ENCODE measurements at places on chromosomes 7 and 10.

DNA sequence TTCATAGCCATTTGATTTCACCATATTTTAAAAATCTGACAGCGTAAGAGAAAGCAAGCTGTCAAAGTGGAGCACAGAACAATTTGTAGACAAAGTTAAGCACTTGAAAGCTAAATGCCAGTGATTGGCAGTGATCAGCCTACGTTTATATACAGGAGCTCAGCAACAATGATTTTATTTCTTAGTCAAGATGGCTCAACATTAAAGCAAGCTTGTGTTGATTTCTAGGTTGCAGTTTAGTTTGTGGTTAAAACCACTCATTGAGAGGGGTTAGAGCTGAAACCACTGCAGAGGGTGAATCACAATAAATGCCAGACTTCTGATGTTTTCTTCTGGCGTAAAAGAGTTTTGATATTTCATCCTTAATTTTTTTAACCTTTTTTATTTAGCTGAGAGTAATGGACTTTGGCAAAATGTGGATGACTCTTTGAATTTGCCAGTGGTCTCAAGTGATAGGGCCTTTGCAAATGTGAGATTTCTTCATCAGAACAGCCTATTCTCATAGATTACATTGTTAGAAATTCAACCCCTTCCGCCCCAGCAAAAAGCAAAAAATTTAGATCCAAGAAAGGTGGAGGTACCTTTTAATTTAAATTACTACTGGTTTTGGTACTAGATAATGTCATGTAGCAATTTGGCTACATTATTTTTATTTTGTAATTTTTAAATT is 73.8 kb downstream of the SHOC2 start:
- no peak for DNase-seq

DNA sequence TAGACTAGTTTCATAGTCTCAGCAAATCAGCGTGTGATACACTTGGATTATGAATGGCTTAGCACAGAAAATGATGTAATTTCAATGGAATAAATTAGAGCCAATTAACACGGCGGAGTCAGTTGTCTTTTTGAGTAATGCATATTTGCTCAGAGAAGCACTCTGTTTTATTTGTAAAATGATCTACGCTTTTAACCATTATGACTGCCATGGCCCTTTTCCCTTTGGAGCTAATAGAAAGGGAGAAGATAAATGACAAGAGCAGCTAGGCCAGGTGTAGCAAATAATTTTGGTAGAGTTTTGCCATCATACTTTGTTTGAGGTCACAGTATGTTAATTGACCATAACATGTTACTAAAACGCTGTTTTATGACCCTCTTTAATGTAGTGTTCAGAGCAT is 86.8 kb downstream of the GPR158 start:
- DNase-seq = no peak

DNA sequence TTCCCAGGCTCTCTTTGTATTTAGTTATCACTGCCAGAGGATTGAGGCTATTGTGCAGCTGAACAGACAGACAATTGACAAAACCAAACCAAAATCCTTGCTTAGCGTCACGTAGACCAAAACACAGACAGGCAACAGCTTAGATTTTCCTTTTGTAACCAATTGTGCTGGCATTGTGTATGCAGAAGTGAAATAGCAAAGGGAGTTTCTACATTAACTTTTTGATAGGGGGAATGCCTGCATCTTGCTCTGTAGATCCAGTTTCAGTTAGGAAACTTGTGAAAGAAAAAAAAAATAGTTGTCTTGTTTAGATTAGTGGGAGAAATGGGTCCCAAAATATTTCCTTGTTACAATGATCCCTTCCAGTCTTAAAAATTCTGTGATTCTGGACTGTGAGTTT is 333.8 kb downstream of the BBS9 start:
- no peak for DNase-seq

- no peak for DNase-seq
Measured at GRCh38 chr10:63268149-63268797, 135.1 kb downstream of the NRBF2 start.

GRCh38 chr7:150944066-150945042 is 33.8 kb downstream of the KCNH2 start:
- DNase-seq = no peak

GRCh38 chr7:111753968-111754367 is 191.7 kb upstream of the IMMP2L start:
- no peak for DNase-seq

DNA sequence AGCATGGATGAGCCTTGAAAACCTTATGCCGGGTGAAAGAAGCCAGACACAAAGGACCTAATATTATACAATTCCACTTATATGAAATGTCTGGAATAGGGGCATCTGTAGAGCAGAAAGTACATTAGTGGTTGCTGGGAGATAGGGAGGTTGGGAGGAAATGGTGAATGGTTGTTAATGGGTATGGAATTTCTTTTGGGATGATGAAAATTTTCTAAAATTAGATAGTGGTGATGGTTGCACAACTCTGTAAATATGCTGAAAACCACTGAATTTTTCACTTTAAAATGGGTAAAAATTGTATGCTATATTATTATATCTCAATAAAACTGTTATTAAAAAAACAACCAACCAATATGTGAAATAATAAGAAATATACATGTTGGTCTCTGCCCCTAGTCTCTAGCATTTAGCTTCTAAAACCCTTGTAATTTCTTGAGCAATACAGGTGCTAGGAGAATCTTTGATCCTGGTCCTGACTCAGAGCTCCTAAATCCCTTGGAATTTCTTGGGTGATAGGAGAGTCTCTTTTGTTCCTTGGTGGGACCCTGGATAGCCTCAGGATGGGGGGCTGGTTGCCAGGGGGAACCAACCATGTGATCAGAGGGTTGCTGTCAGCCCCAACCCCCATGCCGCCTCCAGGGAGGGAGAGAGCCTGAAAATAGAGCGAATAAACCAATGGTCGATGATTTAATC is 64.0 kb downstream of the TACR2 start:
- no peak for DNase-seq

GRCh38 chr7:101884671-101885596 is 67.5 kb downstream of the CUX1 start:
- DNase-seq = peak; percentile 18

- DNase-seq = no peak
Measured at GRCh38 chr7:22937946-22938345, 76.0 kb downstream of the HYCC1 start.

DNA sequence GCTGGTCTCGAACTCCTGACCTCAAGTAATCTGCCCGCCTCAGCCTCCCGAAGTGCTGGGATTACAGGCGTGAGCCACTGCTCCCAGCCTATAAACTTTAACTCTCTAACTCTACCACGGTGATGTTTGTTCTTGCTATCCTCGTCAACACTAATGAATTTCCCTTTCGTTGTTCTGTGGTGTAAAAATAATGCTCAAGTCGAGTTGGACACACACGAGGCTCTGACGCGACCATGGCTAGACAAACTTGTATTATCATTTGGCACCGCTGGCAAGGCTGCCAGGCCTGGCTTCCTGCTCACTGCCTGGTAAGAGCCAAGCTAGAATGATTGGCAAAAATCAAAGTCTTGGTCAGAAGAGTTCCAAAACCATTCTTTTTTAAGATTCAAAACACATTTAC is 167.0 kb upstream of the KLF6 start:
- DNase-seq = no peak

- no peak for DNase-seq
Measured at GRCh38 chr7:67602246-67602887, 605.7 kb downstream of the TYW1 start.

DNA sequence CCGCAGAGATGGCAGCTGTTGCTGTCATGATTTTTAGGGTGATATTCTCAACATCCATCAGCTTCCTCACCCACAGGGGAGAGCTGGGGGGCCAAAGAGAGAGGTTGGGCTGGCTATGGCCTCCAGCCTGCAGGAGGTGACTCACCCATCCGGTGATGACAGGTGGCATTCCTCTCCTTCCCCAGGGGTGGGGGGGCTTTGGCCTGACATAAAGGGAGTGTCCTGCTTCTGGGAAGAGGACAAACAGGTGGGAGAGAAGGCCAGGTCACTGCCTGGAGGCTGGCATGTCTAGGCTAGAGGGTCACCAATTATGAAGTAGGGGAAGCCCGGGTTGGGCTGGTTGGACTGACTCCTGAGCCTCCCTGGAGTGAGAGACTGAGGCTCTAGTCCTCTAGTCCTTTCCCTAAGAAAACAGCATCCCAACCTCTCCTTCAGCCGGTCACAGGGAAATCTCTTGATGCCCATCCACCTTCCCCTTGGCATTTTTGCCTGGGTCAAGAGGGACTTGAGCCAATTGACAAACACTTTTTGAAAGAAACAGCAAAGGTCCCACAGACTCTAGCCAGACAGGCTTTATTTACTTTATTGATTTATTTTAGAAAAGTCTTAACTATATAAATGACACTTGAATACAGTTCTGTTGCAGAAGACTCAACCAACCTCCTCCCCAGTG is 79.8 kb upstream of the ZNF716 start:
- DNase-seq = no peak

GRCh38 chr10:63003816-63004453 is 129.2 kb upstream of the NRBF2 start:
- DNase-seq = no peak

DNA sequence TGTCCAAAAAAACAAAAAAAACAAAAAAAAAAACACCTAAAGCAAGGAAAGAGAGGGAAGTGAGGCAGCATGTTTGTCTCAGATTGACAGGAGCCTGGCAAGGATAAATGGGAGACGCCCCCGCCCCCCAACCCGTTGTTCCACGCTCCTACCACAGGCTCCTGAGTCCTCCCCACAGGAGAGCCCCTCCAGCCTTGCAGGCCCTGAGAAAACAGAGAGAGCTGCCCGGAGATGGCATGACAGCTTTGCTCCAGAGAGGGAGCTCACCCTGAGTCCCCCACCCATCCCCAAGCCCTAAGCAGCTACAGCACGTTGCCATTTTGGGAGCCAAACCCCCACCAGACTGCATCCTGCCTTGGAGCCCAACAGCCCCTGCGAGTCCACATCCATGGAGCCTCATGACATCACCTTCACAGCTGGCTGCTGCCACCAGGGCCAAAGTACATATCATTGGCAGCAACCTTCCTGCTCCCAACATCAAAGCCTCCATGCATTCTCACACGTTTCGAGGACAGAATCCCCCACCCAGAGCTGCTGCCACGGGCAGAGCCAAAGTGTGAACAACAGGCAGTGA is 1283.3 kb downstream of the TYW1 start:
- DNase-seq = no peak

GRCh38 chr7:98870121-98870651 is 372 bp upstream of the TMEM130 start:
- DNase-seq = no peak

- no peak for DNase-seq
Measured at GRCh38 chr10:103540722-103541121, 47.2 kb downstream of the NEURL1 start.

GRCh38 chr7:97835296-97836138 is 36.7 kb downstream of the ASNS start:
- DNase-seq = peak; percentile 42

DNA sequence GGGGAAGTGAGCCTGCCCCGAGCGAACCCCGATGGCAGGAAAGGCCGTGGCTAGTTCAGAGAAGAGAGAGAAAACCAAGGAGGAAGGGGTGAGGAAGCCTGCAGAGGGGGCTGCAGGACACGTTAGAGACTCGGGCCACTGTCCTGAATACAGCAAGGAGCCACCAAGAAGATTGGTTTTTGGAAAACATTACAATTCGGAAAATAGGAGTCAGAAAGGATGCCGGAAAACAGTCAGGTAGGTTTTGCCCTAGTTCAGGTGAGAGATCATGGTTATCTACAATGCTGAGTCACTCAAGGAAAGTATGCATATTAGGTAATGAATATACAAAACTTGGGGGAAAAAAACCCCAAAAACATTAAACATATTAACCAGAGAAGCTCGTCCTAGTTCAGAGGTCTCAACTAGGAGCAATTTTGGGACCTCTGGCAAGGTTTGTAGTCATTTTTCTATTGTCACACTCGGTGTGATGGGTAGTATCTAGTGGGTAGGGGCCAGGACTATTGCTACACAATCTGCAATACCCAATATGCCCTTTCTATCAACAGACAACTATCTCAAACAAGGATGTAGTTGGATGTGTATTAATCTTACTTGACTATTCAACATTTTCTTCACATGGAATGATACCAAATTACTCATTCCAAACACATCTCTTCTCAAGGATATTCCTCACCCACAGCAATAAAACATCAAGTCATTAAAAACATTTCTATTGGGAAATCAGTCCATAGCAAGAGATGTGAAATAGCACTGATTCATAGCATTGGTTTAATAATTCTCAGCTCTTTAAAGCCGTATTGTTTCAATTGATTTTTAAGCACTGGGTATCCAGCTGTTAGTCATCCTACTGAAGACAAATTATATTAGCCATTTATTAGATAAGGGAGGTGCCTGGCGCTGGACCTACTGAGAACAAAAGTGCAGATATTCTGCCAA is 74.4 kb upstream of the RSU1 start:
- no peak for DNase-seq

DNA sequence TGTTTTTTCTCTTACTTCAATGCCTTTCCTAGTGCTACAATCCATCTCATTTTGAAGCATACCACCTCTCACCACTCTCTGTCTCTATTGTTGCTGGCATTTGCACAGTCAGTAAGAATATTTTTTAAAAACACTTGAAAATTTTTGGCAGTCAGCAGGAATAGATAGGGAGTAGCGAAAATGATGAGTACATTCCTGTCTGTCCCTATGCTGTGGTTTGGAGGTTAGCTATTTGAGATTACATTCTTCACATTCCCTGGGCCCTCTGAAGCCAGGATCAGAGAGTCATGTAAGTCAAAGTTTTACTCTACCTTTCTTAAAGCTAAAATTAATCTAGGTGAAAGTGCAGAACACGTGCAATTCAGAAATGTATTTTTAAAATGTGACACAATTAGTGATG is 53.0 kb upstream of the MAGI2 start:
- DNase-seq = no peak

DNA sequence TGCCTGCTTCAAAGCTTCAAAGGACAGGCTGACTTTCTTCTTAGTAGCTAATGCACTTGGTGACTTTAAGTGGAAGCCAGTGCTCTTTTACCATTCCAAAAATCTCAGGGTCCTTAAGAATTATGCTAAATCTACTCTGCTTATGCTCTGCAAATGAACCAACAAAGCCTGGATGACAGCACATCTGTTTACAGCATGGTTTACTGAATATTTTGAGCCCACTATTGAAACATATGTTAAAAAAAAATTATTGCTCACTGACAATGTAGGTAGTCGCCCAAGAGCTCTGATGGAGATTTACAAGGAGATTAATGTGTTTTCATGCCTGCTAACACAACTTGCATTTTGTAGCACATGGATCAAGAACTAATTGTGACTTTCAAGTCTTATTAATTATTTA is 258.2 kb upstream of the HGF start:
- DNase-seq = no peak

DNA sequence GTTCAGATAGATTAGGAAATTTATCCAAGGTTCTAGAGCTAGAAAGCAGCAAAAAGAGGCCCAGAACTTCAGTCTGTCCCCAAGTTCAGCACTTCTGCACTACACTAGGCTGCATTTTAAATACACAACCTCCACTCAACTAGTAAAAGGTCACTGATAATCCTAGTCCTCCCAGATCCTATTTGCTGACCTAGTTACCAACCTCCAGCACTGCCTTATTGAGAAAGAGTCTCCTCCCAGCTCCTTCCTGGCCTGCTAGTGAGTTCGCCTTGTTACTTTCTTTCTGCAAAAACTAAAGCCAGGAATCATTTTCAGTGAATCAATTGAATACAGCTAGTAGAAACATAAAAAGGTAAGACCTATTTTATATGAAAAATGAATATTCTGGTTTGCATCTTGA is 84.1 kb upstream of the ZNF800 start:
- DNase-seq = no peak
